ENCODE measurements at places on chromosomes 16 and 17. TPM values are rescaled to one million over a fixed set of nuclear protein-coding genes. Genes with fewer than 3 reads are reported as not detected.

- H3K27me3 ChIP-seq = no peaks in the 10 kb centered on the region
- H3K36me3 ChIP-seq = peaks cover 2% of the 10 kb centered on the region
- H3K4me1 ChIP-seq = no peaks in the 10 kb centered on the region
- no peak overlapping the region for H3K27ac ChIP-seq
- DNase-seq = no peak
- H3K4me3 ChIP-seq = no peak overlapping the region
Measured at GRCh38 chr17:43528319-43528987, 17.7 kb downstream of the ETV4 start.

Gene MFAP4
- 0.14 TPM for total RNA-seq

DNA sequence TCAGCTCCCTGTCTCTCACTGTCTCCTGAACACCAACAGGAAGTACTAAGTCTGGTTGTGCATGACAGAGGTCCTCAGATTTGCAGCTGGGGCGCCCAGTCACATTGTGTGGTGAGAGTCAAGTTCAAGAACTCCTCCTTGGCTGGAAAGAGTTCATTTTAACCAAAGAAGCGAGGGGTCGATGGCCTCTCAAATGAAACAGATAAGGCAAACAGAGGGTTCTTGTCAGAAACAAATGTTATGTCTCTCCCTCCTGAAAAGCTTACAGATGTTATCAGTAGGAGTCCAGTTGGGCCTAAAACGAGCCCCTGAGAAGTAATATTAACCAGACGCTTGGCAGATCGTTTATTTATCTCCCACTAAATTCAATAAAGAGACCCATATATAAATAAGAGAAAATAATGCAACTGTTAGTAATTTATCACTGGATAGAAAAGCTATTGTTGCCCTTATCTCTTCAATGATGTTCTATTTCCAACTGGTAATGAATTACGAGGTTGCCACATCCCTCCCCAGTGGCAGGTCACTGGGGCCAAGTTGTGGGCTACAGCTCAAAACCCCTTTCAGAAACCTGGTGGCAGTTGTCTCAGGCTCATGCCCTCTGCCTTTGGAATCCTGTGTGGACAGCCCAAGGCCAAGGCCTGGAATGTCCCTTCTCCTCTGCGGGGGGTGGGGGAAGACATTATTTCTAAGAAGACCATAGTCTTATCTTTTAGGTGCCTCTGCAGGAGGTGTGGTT lies 307.5 kb upstream of the DYNLRB2 start:
- no peak for DNase-seq
- no peaks in the 10 kb centered on the region for H3K27me3 ChIP-seq
- no peaks in the 10 kb centered on the region for H3K4me1 ChIP-seq

DNA sequence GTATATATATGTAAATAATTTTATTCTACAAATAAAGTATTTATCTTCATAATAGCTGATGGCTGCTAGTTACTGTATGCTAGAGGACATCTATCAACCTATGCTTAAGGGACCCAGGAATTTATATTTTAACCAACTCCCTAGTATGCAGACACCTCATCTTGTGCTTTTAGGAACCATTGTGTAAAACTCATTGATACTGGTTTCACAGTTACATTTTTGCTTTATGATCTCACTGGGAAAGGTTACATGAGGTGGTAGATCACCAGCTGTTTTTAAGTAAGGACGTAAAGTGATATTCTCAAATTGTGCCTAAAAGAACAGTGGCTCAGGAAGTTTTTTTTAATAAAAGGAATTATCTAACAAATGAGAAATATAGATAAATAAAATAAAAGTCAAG lies 56.4 kb downstream of the VMP1 start:
- DNase-seq = no peak
- H3K27me3 ChIP-seq = no peaks in the 10 kb centered on the region
- H3K36me3 ChIP-seq = peaks cover 57% of the 10 kb centered on the region
- peak overlapping the region; percentile 93 for H3K27ac ChIP-seq
- H3K4me3 ChIP-seq = no peak overlapping the region

Gene IRX5
- total RNA-seq = not detected

DNA sequence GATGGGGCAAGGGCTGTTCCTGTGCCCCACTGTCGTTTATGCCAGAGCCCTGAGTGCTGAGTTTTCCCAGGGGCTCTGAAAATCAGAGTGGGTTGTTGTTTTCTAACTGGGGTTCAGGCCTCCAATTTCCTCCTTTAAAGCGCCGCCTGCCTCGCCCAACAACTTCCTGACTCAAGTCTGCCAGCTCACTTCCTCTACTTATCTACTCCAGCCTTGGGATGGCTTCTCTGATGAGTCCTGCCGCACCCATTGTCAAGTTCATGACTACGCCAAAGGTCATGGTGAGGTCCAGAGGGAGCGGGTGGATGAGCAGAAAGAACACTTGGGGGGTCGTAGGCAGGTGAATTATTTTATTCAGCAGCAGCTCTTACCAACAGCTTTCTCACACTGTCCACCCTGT lies 104.7 kb downstream of the UTP18 start:
- peaks cover 12% of the 10 kb centered on the region for H3K4me1 ChIP-seq
- H3K27me3 ChIP-seq = no peaks in the 10 kb centered on the region
- no peak for DNase-seq
- peak overlapping the region; percentile 42 for H3K27ac ChIP-seq
- H3K4me3 ChIP-seq = no peak overlapping the region

Gene SOX8
- 0.58 TPM for total RNA-seq

Gene TSR1
- 115 TPM for total RNA-seq

GRCh38 chr17:520447-521182 lies 168.0 kb upstream of the RPH3AL start:
- no peaks in the 10 kb centered on the region for H3K27me3 ChIP-seq
- peaks cover 14% of the 10 kb centered on the region for H3K36me3 ChIP-seq
- no peak overlapping the region for H3K4me3 ChIP-seq
- H3K4me1 ChIP-seq = no peaks in the 10 kb centered on the region

GRCh38 chr16:19227643-19228042 lies 57.9 kb upstream of the CLEC19A start:
- DNase-seq = no peak
- H3K4me1 ChIP-seq = no peaks in the 10 kb centered on the region
- H3K36me3 ChIP-seq = no peaks in the 10 kb centered on the region
- no peak overlapping the region for H3K4me3 ChIP-seq

DNA sequence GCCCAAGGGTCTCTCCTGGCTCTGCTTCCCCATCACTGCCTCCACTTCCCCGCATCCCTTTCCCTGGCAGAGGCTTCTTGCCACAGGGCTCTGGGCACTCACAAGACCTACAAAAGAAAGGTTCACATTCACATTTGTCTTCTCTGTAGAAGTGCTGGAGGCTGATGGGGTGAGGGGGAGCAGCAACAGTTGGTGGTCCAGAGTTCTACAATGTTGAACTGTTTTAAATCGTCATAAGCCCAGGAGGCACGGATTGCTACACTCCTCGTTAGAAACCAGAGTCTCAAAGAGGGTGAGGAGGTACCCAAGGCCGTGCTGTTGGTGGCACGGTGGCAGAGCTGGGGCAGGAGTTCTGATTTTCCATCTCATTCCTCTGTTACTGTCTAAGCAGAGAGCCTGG lies 5.8 kb upstream of the RAI1 start:
- DNase-seq = no peak
- no peak overlapping the region for H3K27ac ChIP-seq
- no peaks in the 10 kb centered on the region for H3K36me3 ChIP-seq
- no peaks in the 10 kb centered on the region for H3K27me3 ChIP-seq

Gene CACNG3
- not detected for total RNA-seq

DNA sequence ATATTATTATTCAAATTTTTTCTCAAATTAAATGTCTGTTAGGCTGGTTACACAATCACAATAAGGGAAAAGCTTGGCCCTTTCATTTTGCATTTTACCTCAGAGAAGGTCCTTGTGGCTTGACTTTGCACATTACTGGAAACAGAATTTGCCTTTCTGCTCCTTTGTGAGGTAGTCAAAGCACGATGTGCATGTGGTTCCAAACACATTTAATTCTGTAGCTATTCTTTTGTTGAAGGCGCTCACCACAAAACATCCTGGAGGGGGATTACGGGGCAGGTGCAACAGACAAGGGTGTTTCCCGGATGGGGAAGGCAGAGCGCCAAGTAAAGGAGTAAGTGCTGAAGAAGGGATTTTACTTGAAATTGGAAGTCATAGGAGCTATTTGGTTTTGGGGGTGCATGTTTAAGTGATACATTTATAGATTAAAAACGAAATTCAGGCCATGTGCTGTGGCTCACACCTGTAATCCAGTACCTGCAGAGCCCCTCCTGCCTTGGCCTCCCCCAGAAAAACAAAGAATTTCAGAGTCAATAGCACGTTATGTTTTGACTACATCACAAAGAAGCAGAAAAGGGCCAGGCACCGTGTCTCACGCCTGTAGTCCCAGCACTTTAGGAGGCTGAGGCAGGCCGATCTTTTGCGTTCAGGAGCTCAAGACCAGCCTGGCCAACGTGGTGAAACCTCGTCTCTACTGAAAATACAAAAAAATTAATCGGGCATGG lies 31.2 kb upstream of the TENT4B start:
- peak overlapping the region; percentile 79 for H3K27ac ChIP-seq
- no peaks in the 10 kb centered on the region for H3K36me3 ChIP-seq
- H3K4me3 ChIP-seq = peak overlapping the region; percentile 22
- DNase-seq = peak; percentile 46
- peaks cover 14% of the 10 kb centered on the region for H3K4me1 ChIP-seq

Gene LGALS9B
- total RNA-seq = not detected

DNA sequence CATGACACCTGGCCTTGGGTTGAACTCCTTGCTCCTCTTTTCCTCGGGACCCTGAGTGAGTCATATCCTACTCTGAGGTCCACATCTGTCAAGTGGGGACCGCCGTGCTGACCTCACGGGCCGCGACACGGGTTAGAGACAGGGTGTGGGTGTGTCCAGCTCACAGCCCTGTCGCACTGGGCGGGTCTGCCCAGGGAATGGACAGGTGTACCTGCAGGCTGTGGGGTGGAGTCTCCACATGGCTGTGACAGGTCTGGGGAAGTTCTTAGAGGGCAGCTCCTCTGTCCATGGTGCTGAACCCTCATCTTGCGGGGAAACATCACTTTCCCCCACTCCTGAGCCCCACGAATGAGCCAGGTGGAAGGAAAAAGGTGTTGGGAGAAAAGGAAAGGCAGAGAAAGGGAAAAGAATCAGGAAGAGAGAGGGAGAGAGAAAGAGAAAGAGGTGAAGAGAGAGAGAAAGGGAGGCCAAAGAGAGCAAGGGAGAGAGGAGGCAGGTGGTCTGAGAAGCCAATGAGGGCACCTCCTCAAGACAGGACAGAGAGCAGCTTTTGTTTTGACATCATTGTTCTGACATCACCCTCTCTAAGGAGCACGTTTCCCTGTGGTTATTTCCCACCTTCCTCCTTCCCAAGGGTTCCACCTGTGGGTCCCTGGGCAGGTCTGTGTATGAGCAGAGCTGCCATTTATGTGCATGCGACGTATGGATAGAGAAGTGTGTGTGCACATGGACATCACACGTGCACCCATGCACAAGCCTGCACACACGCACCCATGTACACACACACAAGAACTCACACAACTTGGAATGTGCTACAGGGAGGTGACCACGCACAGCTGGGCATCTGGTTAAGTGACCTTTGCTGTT lies 32.6 kb upstream of the CBFA2T3 start:
- DNase-seq = no peak
- no peaks in the 10 kb centered on the region for H3K4me1 ChIP-seq
- H3K4me3 ChIP-seq = no peak overlapping the region
- H3K36me3 ChIP-seq = no peaks in the 10 kb centered on the region

- H3K27me3 ChIP-seq = no peaks in the 10 kb centered on the region
- peak overlapping the region; percentile 54 for H3K4me3 ChIP-seq
- H3K4me1 ChIP-seq = peaks cover 9% of the 10 kb centered on the region
- peak overlapping the region; percentile 76 for H3K27ac ChIP-seq
- peak; percentile 84 for DNase-seq
Measured at GRCh38 chr16:30628628-30629540, 18.7 kb upstream of the ZNF689 start.

DNA sequence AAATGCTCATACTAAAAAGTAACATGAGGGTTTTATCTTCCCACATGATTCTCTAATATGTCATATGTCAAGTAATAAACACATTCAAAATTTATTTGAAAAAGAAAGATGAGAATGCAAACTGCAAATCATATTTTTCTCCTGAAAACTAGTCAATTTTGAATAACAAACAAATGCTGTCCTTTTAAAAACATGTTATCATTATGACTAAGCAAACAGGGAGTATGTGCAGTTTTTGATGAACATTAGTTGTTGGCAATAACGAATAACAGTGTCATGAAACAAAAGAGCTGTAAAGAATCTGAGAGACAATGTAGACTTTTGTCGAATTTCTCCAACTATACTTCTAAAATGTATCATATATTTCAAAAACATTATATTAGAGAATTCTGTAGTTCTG lies 34.8 kb downstream of the RPGRIP1L start:
- H3K36me3 ChIP-seq = no peaks in the 10 kb centered on the region
- H3K4me3 ChIP-seq = no peak overlapping the region
- H3K4me1 ChIP-seq = no peaks in the 10 kb centered on the region
- H3K27ac ChIP-seq = no peak overlapping the region
- H3K27me3 ChIP-seq = no peaks in the 10 kb centered on the region

GRCh38 chr17:27888945-27889344 lies 4.2 kb downstream of the LYRM9 start:
- H3K27ac ChIP-seq = no peak overlapping the region
- H3K4me3 ChIP-seq = no peak overlapping the region
- H3K4me1 ChIP-seq = peaks cover 24% of the 10 kb centered on the region
- DNase-seq = no peak
- no peaks in the 10 kb centered on the region for H3K27me3 ChIP-seq

DNA sequence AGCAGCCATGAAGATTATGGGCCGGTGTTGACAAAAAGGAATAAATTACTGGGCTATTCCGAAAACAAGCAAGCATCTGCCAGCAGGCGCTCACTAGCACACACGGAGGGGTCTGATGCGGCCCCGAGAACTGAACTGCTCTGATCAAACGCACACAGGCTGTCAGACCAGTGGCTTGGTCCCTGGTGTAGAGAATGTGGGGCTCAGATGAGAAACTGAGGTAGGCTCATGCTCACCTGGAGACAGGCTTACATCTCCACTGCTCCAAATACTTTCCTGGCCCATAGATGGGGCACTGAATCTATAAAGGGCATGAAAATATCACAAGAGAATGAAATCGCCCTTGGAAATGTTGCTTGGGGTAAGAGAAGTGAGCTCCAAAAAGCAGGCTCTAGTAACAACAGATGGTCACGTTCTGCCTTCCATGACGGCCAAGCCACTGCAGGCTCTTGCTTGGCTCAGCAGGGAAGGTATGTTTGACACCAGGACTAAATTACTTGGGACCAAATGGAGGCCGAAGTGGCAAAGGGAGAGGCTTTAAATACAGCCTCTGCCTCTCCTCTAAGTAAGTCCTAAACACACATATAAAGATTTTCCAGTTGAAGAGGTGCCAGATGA lies 5.4 kb downstream of the ABR start:
- no peaks in the 10 kb centered on the region for H3K36me3 ChIP-seq
- H3K27ac ChIP-seq = no peak overlapping the region
- no peak for DNase-seq
- no peak overlapping the region for H3K4me3 ChIP-seq

Gene CIBAR2
- total RNA-seq = not detected

DNA sequence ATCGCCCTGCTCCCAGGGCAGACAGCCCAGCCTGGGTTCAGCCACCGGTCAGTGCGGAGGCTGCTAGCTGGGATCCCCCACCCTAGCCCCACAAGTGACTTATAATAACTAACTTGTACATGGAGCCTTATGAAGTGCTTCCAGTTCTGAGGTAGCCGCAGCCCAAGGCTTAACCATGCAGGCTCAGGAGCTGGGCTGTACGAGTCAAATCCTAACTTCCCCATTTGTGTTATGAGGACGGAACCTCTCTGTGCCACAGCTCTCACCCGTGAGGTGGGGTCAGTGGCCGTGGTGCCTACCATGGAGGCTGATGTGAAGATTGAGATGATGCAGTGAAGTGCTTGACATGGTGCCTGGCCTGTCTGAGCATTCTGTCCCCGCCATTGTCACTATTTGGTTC lies 27.8 kb upstream of the GOSR2 start:
- no peak overlapping the region for H3K27ac ChIP-seq
- H3K4me1 ChIP-seq = no peaks in the 10 kb centered on the region
- H3K36me3 ChIP-seq = no peaks in the 10 kb centered on the region
- H3K27me3 ChIP-seq = peaks cover 13% of the 10 kb centered on the region
